ENCODE measurements at places on chromosomes 12 and 14.
A peak's percentile ranks its signal among the peaks of the same experiment; 100 is the strongest.

DNA sequence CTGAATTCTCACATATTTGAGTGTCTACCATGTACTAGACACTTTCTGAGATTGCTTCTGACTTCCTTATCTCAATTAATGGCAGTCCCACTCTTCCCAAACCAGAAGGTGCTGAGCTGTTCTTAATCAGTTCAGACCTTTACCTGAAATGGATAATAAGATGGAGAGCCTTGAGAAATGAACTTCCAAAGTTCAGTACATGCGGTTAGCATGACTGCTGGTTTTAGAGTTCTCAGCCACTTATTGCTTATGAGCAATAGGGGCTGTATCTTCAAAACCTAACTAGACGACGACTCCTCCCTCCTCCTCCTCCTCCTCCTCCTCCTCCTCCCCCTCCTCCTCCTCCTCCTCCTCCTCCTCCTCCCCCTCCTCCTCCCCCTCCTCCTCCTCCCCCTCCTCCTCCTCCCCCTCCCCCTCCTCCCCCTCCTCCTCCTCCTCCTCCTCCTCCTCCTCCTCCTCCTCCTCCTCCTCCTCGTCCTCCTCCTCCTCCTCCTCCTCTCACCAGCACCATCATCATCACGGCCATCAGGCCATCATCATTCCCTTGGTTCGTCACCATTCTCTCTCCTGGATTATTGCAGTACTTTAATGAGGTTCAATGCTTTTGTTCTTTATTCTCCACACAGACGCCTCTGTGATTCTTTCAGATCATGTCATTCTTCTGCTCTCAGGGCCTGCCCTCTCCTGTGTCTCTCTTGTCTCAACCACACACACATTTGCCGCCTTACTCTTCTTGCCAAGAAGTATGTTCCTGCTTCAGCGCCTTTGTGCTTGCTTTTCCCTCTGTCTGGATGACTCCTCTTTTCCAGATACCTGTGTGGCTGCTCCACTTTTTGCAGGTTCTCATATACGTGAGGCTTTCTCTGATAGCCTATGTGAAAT lies 2.7 kb downstream of the PCNX1 start:
- no peak for DNase-seq

DNA sequence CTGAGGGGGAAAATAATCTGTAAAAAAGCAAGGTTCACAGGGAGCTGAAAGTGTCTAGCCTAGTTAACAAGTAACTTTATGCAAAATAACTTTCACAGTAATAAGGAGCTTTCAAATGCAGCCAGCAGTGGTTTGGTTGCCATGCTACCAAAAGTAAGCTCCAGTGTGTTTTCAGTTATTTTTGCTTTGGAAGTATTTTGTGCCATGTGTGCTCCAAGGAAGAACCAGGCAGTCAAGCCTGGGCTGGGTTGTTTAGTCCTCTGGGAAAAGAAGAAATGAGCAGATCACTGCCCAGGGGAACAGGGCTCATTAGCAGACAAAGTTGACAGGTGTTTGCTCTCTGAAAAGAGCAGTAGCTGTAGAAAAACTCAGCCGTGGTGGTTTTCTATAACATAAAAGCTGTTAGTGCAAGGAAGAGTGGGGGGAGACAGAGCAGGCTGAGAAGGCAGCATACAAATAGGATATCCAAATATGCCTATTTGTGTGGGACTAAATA lies 92.8 kb upstream of the TMTC2 start:
- no peak for DNase-seq

GRCh38 chr14:35533357-35534207 lies at the start of gene INSM2:
INSM2 (plus strand) TSS chr14:35534164; CDS start chr14:35534253, 89 bp downstream.
- peak; percentile 68 for DNase-seq

GRCh38 chr12:114368685-114369452 lies 37.1 kb downstream of the TBX5 start:
- DNase-seq = no peak

DNA sequence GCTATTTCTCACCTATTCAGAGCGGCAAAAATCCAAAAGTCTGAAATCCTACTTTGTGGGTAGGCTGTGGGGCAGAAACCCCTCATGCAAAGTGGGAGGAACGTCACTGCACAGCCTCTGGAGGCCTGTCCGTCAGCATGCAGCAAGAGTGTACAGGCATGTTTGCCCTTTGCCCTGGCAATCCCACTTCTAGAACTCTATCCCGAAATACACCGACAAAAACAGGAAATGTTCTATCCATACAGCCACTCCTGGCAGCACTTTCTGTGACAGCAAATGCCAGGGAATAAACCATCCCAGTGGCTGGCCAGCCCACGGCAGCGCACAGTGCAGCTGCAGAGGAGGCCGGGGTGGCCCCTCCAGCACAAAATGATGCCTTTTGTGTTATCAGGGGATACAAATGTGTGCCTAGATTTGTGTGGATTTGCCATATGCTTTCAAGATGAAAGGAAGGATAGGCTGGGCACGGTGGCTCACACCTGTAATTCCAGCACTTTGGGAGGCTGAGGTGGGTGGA lies 39.7 kb downstream of the AMN start:
- no peak for DNase-seq

DNA sequence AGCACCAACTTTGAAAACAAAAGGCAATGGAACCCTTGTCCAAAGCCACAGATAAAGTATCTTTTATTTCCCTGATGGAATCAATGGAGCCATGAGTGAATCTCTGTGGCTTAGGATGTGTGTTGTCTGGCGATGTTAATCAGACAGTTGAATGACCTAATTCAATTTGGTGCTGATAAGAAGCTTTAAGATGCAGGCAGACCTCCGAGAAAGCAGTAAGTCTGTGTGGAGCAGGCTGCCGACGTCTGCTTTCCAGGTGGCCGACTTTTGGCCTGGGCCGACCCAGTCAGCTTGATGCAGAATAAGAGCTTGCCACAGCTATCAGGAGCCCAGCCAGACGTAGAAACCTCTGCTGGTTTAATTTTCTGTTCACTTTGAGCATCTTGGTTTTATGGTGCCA lies 21.1 kb upstream of the TMEM132C start:
- DNase-seq = no peak

DNA sequence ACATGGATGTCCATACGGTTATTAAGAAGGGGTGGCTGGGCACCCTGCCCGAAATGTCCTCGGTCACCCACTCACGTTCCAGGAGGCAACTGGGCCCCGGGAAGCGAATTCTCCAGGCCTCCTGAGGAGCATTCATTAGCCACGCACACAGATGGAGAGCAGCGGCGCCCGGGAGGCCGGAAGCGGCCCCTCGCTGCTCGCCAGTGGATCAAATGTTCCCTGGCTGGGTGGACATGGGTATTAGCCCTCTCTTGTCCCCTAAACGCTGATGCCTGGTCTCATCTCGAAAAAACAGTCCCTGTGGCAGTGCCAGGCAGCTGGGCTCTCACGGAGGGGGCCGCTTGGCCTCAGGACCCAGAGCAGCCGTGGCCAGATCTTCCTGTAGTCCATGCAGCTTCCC lies 59.0 kb upstream of the DLK1 start:
- no peak for DNase-seq

DNA sequence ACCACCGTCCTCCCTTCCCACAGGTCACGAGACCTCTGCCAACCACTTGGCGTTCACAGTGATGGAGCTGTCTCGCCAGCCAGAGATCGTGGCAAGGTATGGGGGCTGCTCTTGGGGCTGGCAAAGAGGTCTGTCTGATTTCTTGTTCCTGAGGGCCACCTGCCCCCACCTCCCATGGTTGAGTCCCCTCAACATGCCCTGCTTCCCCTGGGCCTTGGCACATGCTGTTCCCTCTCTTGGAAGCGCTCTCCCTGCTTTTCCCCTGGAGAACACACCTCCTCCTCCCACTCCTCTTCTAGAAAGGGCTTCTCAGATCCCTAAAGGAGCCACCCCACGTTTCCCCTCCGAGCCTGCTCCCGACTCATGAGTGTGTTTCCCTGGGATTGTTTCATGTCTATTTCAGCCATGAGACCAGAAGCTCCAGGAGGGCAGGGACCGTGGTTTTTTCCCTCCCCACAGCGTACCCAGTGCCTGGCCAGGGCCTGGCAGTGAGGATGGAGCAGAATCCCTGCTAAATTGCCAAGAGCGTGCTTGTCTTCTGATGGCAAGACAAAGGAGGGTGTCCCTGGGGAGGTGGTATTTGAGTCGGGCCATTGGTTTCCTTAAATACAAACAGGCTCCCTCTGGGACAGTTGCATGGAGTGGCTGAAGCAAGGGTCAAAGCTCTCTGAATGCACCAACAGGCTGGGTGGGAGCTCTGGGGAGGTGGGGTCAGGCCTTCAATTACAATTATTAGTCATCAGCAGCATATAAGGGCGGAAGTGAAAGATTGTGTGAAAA lies 34.1 kb downstream of the CYP46A1 start:
- DNase-seq = no peak

- no peak for DNase-seq
Measured at GRCh38 chr12:111976291-111976690, 36.7 kb downstream of the TMEM116 start.

GRCh38 chr12:232731-233614 lies 19.0 kb upstream of the SLC6A12 start:
- DNase-seq = no peak

DNA sequence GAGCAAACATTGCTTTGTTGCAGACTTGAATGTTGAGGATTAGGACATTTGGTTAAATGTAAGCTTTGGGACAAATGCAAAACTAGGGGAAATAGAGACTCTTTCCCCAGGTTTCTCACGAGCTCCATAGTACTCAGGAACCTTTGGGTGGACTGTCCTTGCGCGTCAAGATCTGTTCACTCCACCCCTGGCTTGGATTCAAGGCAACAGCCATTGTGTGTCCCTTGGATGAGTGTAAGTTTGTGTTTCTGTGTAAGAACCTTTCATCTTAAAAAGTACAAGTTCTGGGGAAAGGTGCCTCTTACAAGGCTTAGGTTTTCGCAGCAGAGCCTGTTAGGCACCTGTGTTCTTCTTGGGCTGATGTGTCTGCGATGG lies 3.7 kb downstream of the SUSD6 start:
- no peak for DNase-seq

DNA sequence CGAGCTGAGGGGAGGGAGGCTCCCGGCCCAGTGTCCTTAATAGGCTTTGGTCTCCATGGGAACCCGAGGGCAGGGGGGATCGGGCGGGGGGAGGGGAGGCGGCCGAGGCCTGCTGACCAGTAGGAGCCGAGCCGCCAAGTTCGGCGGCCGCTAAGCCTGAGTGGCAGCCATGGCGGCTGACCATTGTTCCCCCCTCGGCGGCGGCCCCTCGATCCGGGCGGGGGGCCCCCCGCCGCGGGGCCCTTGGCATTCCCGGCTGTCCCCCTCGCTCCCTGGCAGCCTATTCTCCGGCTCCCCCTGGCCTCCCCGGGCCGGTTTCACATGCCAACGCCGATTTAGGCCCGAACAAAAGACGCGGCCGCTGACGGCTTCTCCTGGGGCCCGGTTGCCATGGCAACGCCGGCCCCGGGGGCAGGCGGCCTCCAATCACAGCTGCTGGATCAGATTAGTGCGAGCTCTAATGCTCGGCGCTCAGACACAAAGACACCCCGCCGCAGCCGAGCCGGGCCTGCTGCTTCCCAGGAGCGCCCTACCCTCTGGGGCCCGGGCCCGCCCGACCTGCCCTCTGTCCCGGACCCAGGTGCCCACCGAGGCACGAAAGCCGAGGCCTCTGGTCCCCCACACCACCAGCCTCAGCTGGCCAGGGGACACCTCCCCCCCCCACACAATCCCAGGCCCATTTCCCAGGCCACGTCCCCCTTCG lies 7.3 kb downstream of the MSI1 start:
- DNase-seq = no peak

GRCh38 chr12:10361622-10362021 lies 28.2 kb downstream of the KLRK1 start:
- no peak for DNase-seq

GRCh38 chr12:105799103-105799502 lies 339.7 kb downstream of the NUAK1 start:
- no peak for DNase-seq

DNA sequence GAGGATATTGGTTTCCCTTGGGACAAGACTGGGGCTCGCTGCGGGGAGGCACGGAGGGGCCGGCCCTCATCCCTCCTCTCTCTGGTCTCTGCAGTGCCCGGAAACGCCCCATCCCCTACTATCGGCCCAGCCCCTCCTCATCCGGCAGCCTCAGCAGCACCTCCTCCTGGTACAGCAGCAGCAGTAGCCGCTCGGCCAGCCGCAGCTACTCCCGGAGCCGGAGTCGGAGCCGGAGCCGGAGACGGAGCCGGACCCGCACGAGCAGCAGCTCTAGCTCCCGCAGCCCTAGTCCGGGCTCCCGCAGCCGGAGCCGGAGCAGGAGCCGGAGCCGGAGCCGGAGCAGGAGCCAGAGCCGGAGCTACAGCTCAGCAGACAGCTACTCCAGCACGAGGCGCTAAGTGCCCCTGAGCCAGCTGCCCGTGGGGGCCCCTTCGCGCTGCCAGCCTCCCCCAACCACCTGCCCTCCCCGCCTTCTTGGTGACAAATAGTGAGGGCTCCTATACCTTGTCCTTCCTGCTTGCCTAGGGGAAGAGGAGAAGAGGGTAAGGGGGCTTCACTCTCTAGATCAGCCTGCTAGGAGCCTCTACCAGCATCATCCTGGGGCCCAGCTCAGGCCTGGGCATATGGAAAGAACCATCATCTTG lies 22.2 kb upstream of the HSPB8 start:
- no peak for DNase-seq

DNA sequence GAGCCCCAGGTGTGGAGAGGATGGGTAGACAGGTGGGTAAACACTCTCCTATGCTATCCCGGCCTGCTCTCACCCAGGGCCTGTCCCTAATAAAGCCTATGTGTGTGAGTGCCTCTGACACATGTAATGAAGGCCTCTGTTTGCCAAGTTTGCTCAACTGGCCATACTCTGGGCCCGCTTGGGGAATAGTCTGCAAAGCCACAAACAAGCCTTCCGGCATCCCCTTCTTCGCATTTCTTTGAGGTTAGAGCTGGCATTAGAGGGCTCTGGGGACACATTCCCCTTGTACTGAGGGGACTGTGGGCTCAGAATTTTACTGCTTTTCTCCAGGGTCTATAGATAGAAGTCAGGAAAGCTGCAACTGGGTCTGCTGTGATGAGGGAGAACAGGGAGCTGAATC lies 240.5 kb downstream of the C12orf75 start:
- DNase-seq = no peak

DNA sequence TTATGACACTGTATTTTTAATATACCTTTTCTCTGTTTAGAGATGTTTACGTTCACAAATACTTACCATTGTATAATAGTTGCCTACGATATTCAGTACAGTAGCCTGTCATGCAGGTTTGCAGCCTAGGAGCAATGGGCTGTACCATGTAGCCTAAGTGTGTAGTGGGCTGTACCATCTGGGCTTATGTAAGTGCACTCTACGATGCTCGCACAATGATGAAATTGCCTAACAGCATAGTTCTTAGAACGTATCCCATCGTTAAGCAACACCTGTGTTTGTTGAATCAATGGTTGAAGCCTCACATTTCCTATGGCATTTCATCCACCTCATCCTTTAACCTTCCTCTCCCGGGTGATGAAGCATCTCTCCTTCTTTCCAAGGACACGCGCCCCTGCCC lies 12.5 kb upstream of the EML1 start:
- no peak for DNase-seq

All from stimulated activated CD8-positive, alpha-beta memory T cell treated with anti-CD3 and anti-CD28 coated beads, Interleukin-7, amount 100 ng/mL, for 48 hours (primary cell).